ENCODE measurements at places on chromosomes 16 and 17.

GRCh38 chr16:67150833-67151396 lies at the start of gene B3GNT9:
Gene B3GNT9, minus strand, starts transcription at chr16:67150998. Its CDS starts 513 bp downstream, at chr16:67150485.
- H3K36me3 ChIP-seq, result peaks cover 34% of the 10 kb centered on the region
- peaks cover 20% of the 10 kb centered on the region for H3K4me1 ChIP-seq
- H3K4me3 ChIP-seq, result peak within 1 kb of the TSS; percentile 72

- peaks cover 2% of the 10 kb centered on the region for H3K4me1 ChIP-seq
- no peak for DNase-seq
- no peaks in the 10 kb centered on the region for H3K36me3 ChIP-seq
- no peak overlapping the region for H3K27ac ChIP-seq
- no peaks in the 10 kb centered on the region for H3K27me3 ChIP-seq
- H3K4me3 ChIP-seq, result no peak overlapping the region
Measured at GRCh38 chr16:57834936-57835335, 32.6 kb upstream of the KIFC3 start.

- peaks cover 13% of the 10 kb centered on the region for H3K4me1 ChIP-seq
- H3K27me3 ChIP-seq, result no peaks in the 10 kb centered on the region
- H3K36me3 ChIP-seq, result no peaks in the 10 kb centered on the region
- peak; percentile 89 for DNase-seq
- peak overlapping the region; percentile 30 for H3K27ac ChIP-seq
- H3K4me3 ChIP-seq, result no peak overlapping the region
Measured at GRCh38 chr16:85151603-85152413, 39.5 kb upstream of the CIBAR2 start.

DNA sequence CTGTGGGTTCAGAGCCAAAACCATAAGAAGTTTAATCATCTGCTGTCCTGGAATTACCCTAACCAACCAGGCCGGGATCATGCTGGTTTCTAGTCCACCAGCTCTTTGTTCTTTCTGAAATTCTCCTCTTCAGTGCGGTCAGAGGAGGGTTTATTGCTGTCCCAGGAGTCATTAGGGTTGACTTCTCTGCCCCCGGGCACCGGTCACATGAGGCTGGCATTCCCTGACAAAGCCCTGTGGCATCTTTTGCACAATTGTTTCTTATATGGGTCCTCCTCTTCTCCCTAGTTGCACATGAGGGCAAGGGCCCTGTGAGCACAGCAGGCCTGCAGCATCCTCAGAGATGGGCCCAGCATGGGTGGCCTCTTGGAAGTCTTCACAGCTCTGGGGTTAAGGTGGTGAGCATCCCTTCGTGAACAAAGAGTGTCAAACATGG lies 243.9 kb downstream of the IRF8 start:
- H3K27me3 ChIP-seq, result no peaks in the 10 kb centered on the region
- no peaks in the 10 kb centered on the region for H3K4me1 ChIP-seq
- H3K27ac ChIP-seq, result no peak overlapping the region

- H3K27ac ChIP-seq, result no peak overlapping the region
- H3K4me1 ChIP-seq, result no peaks in the 10 kb centered on the region
- H3K4me3 ChIP-seq, result no peak overlapping the region
Measured at GRCh38 chr16:72428681-72429376, 256.9 kb upstream of the PMFBP1 start.

DNA sequence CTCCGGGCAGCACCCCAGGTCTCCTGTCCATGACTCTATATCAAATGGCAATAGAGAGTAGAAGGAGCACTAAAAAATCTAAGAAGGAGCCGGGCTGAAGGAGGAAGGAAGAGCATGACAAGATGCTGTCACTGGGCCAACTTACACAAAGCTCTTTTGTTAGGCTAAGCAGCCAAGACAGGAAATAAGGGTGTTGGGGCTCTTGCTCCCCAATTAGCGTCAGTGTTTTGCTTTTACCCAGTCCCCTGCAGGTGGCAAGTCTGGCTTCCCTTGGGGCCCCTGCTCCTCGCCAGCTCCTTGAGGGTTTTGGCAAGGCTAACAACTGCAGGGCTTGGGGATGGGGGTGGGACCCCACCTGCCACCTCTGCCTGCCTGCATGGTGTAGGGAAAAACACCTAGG lies 120.5 kb downstream of the CCT6B start:
- H3K27ac ChIP-seq, result no peak overlapping the region
- no peaks in the 10 kb centered on the region for H3K36me3 ChIP-seq
- no peaks in the 10 kb centered on the region for H3K27me3 ChIP-seq
- H3K4me1 ChIP-seq, result no peaks in the 10 kb centered on the region
- no peak overlapping the region for H3K4me3 ChIP-seq
- no peak for DNase-seq

- H3K4me3 ChIP-seq, result no peak overlapping the region
- H3K27me3 ChIP-seq, result no peaks in the 10 kb centered on the region
- H3K27ac ChIP-seq, result no peak overlapping the region
- peaks cover 55% of the 10 kb centered on the region for H3K4me1 ChIP-seq
- no peak for DNase-seq
Measured at GRCh38 chr16:3472878-3473595, 22.3 kb downstream of the C16orf90 start.

DNA sequence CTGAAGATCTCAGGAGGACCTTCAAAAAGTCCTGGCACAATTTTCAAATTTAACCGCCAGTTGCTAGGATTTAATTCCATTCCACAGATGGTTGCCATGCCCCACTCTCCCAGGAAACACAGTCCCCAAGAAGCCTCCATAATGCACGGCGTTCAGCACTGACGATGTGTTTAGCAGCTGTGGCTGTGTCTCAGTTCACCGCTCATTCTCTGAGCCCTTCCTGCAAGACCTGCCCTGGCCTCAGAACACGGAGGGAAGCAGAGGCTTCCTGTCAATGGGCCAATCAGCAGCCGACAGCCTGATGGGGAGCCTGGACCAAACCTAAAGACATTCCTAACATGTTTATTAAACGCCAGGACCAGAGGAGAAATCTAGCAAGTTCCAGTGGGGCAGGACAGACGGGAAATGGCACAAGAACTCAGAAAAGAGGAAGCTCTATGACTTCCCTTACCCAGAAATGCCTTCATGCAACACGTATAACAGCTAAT lies 4.9 kb downstream of the MYLK3 start:
- peak overlapping the region; percentile 70 for H3K27ac ChIP-seq
- H3K27me3 ChIP-seq, result no peaks in the 10 kb centered on the region
- H3K36me3 ChIP-seq, result no peaks in the 10 kb centered on the region
- DNase-seq, result no peak
- H3K4me3 ChIP-seq, result no peak overlapping the region

- peaks cover 49% of the 10 kb centered on the region for H3K4me1 ChIP-seq
- peaks cover 37% of the 10 kb centered on the region for H3K36me3 ChIP-seq
- H3K27ac ChIP-seq, result peak overlapping the region; percentile 19
- H3K27me3 ChIP-seq, result no peaks in the 10 kb centered on the region
- no peak overlapping the region for H3K4me3 ChIP-seq
Measured at GRCh38 chr17:2191785-2192184, 111.8 kb downstream of the SMG6 start.

- peaks cover 39% of the 10 kb centered on the region for H3K4me1 ChIP-seq
- H3K27me3 ChIP-seq, result no peaks in the 10 kb centered on the region
- no peak for DNase-seq
- peak overlapping the region; percentile 13 for H3K27ac ChIP-seq
- no peaks in the 10 kb centered on the region for H3K36me3 ChIP-seq
Measured at GRCh38 chr16:20614186-20615141, 38.3 kb upstream of the ACSM2B start.

DNA sequence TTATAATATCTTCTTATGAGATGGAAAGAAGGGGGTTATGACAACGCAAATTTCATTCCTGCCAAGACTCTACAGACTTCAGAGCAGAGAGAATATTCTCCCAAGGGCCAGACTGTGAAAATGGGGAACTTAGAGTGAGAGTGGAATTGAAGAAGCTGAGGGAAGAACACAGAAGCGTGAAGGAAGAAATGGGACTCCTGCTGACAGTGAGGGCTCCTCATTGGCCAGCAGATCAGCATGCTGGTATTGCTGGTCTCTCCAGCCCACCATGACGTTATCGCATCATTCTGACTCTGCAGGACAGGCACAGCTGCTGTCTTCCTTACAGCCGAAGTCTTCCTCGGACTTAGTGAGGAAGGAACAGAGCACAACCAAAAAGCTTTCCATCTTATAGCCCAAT lies 24.3 kb downstream of the CCL4 start:
- H3K4me3 ChIP-seq, result no peak overlapping the region
- DNase-seq, result no peak
- no peaks in the 10 kb centered on the region for H3K4me1 ChIP-seq
- no peaks in the 10 kb centered on the region for H3K36me3 ChIP-seq
- no peaks in the 10 kb centered on the region for H3K27me3 ChIP-seq
- H3K27ac ChIP-seq, result no peak overlapping the region

- H3K27me3 ChIP-seq, result no peaks in the 10 kb centered on the region
Measured at GRCh38 chr16:11291091-11291703, 10.1 kb upstream of the PRM1 start.

DNA sequence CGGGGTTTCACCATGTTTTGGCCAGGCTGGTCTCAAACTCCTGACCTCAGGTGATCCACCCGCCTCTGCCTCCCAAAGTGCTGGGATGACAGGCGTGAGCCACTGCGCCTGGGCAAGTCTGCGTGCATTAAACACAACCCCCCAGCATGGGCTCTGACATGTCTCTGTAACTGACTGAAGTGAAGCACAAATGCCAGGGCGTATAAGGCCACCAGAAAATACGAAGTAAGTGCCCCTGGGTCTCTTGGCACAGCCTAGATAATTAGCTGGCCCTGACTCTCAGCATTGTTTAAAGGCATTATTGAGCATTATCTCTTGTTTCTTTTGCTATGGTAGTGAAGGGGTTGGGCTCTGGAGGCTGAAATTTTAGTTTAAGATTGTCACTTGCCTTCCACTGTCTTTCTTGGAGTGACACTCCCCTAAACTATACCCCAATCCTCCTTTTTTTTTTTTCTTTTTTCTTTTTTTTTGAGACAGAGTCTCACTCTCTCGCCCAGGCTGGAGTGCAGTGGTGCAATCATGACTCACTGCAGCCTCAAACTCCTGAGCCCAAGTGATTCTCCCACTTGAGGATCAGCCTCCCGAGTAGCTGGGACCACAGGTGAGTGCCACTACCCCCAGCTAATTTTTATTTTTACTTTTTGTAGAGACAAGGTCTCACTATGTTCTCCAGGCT lies 8.2 kb upstream of the SEC14L1 start:
- H3K27me3 ChIP-seq, result no peaks in the 10 kb centered on the region
- H3K27ac ChIP-seq, result peak overlapping the region; percentile 44
- no peak overlapping the region for H3K4me3 ChIP-seq
- DNase-seq, result no peak

DNA sequence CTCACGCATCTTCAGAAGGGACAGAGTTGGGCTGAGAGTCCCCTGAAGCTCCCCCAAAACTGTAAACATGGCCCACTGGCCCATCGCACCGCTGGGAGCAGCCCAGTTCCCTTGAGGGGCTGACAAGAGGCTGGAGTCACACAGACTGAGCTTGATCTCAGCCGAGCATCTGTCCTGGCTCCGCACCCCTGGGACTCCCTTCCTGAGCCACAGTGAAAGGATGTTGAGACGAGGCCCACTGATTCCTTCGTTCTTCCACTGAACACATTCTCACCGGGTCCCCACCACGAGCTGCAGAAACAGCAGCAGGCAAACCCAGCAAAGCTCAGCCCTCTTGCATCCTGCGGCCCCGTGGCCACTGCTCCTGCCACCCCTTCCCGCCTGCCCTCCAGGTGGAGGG lies 145.9 kb upstream of the CIBAR2 start:
- no peak overlapping the region for H3K27ac ChIP-seq
- H3K4me1 ChIP-seq, result peaks cover 11% of the 10 kb centered on the region
- H3K4me3 ChIP-seq, result no peak overlapping the region
- H3K36me3 ChIP-seq, result no peaks in the 10 kb centered on the region
- H3K27me3 ChIP-seq, result peaks cover 13% of the 10 kb centered on the region

- H3K4me3 ChIP-seq, result no peak overlapping the region
- peaks cover 29% of the 10 kb centered on the region for H3K36me3 ChIP-seq
- no peaks in the 10 kb centered on the region for H3K27me3 ChIP-seq
- peaks cover 34% of the 10 kb centered on the region for H3K4me1 ChIP-seq
- no peak for DNase-seq
Measured at GRCh38 chr16:21638573-21638975, 13.8 kb downstream of the IGSF6 start.

GRCh38 chr16:48507886-48508285 lies 102.1 kb downstream of the N4BP1 start:
- H3K36me3 ChIP-seq, result no peaks in the 10 kb centered on the region
- no peak for DNase-seq
- H3K4me3 ChIP-seq, result no peak overlapping the region

DNA sequence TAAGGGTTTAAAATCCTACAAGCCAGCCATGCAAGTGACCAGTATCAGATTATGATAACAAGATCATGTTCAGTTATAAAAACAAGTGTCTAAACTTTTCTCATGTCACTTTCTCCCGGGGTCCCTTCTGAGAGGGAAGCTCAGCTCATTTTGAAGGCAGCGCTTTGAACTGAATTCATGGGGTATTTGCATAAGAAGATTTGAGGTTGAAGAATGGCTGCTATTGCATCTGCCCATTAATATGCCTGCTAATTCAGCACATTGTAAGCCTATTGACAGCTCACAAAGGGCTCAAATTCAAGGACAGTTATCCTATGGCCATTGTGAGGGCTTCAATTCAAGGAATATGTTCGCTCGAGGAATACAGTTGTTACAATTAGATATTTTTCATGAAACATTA lies 290.2 kb upstream of the IRX3 start:
- H3K27ac ChIP-seq, result no peak overlapping the region
- H3K4me3 ChIP-seq, result no peak overlapping the region
- DNase-seq, result no peak

DNA sequence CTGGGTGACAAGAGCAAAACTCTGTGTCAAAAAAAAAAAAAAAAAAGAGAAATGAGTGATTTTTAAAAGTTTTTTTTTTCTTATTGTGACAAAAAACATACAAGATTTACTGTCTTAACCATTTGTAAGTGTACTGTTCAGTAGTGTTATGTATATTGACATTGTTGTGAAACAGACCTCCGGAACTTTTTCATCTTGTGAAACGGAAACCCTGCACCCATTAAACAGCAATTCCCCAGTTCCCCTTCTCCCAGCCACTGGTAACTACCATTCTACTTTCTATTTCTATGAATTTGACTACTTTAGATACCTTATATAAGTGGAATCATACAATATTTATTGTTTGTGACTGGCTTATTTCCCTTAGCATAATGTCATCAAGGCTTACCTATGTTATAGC lies 18.7 kb downstream of the DUS2 start:
- no peak for DNase-seq
- no peak overlapping the region for H3K27ac ChIP-seq
- peaks cover 43% of the 10 kb centered on the region for H3K36me3 ChIP-seq
- H3K4me1 ChIP-seq, result no peaks in the 10 kb centered on the region

- H3K4me1 ChIP-seq, result peaks cover 18% of the 10 kb centered on the region
- no peaks in the 10 kb centered on the region for H3K36me3 ChIP-seq
- DNase-seq, result no peak
- H3K27ac ChIP-seq, result peak overlapping the region; percentile 1
- no peaks in the 10 kb centered on the region for H3K27me3 ChIP-seq
- H3K4me3 ChIP-seq, result no peak overlapping the region
Measured at GRCh38 chr16:68486502-68487202, 38.3 kb upstream of the SMPD3 start.

Data from stomach (tissue), 19 donors.